ENCODE measurements at places on chromosomes 5 and 9.

GRCh38 chr9:108386859-108387384 lies 468.9 kb downstream of the ACTL7B start:
- no peak for DNase-seq

GRCh38 chr9:133793471-133793870 lies 55.3 kb upstream of the SARDH start:
- DNase-seq, result no peak

DNA sequence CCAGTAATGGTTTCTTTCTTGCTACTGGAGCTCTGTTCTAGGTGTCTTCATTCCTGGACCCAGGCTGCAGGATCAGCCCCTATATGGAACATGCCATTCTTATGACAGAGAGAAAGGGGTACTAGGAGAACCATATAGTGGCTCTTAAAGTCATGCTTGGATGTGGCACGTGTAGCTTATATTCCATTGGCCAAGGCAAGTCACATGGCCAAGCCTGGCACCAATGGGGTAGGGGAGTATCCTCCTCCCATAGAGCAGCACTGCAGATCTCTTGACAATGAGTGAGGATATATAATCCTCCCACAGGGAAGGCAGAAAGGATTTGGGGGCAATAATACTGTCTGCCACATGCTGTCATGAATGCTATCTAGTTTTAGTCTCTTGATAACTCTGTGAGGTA lies 193.3 kb downstream of the PALM2AKAP2 start:
- DNase-seq, result no peak

DNA sequence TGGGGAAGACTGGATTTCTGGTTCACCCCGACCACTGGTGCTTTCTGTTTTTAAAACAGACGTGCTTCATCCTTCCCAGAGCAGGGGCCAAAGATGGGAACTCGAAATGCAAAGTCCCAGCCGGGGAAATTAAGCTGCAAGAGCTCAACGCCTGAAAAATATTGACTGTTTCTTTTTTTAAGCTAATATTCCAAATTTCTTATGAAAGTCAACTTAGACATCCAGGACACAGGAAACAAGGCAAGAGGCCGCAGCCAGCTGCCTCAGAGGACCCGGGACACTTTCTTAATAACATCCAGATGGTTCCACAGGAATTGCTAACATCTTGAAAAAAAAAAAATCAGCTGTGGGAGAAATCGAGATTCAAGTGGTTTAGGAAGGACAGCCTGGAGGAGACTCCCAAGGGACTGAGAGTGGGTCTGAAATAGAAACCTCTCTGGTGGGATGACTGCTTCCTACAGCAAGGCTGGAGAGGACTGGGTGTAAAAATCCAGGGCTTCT lies 144.9 kb downstream of the FGF1 start:
- no peak for DNase-seq

- peak; percentile 64 for DNase-seq
Observed at GRCh38 chr9:93810028-93810971, 144.9 kb downstream of the BARX1 start.

DNA sequence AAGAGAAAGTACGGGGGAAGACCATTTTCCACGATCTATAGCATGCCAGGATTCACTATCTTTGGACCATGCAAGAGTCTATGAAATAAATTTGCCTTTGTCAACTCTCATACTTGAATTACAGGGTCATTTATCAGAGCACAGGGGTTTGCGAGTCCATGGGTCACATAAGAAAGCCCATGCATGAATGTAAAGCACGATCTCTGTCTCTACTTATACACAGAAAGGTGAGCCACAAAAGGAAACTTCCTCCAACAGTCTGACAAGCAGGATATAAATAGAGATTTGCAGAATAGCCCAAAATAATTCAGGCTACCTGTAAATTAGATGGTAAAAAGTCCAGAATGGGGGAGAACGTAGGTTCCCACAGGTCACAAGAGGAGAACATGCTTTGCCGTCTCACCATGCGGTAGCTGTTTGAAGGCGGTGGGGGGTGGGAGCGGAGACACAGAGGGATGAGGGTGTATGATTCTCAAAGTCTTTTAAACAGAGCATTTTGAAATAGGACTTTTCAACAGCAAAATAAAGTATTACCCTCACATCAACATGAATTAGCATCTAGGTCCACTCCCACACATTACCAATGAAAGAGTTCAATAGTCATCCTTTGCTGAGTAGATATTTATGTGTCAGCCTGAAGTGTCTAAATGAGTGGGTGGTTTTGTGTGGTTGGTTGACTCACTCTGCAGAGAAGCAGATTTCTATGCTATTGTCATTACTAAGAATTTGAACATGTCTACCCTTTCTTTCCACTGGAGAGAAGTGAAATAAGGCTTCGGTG lies 279.7 kb downstream of the EBF1 start:
- DNase-seq, result no peak

- no peak for DNase-seq
Observed at GRCh38 chr9:36551129-36551528, 21.6 kb upstream of the MELK start.

DNA sequence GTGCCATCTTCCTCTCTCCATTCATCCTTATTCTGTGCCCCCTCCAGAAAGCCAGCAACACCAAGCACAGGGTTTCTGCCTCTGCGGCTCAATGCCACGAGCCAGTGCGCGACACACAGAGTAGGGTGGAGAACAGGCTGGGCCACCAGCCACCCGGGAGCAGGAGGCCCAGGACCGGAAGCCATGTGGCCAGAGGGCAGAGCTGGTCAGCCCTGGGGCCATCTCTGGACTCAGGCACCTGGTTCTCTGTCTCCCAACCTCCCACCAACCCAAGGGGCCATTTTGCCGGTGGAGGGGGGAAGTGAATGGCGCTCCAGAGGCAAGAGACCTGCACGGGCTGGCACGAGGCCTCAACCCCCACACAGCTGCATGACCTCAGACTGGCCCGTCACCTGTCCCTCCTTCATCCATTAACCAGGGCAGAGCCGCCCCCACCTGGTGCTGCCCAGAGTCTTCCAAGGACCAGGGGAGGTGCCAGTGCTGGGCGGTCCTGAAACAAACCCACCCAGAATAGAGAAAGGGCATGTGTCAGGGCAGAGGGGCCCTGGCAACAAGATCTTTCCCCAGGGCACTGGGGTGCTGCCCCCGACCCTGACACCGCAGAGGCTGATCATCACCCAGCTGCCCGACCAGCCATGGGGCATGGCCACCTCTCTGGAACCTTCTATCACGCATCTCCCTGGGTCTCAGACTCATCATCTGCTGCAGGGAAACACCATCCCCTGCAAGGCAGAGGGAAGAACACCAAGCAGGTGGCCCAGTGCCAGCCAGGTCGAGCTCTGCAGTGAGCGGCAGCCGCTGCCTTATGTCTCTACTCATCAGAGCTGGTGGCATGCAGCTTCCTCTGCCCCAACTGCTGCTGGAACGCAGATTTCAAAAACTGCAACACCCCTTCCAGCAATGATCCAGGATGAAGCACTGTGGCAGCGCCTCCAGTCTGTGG lies 11.9 kb downstream of the VAV2 start:
- DNase-seq, result no peak

DNA sequence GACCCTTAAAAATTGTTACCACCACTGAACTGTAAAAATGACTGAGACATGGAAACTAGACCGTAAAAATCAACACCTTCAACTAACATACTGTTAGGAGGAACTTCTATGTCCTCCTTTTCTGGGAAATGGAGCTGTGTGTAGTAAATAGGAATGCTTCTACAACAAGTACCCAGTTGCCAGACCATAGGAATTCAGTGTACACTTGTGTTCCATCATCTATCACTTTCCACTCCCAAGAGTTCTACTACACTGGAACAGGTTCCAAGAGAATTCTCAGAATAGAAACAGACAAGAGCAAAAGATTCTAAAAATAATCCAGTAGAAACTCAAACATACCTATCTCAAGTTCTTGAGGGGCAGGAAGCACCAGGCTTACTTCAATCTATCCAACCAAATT lies 23.6 kb downstream of the UBAP2 start:
- no peak for DNase-seq

GRCh38 chr5:146331423-146331822 lies 7.2 kb upstream of the POU4F3 start:
- DNase-seq, result no peak

GRCh38 chr5:74640954-74641734 lies 616 bp upstream of the ENC1 start:
- no peak for DNase-seq

- no peak for DNase-seq
Observed at GRCh38 chr9:129237164-129237611, 59.1 kb upstream of the IER5L start.

GRCh38 chr5:8981496-8981895 lies 564.4 kb downstream of the SEMA5A start:
- DNase-seq, result no peak

GRCh38 chr5:81268521-81269196 lies 32.7 kb upstream of the ZCCHC9 start:
- no peak for DNase-seq

DNA sequence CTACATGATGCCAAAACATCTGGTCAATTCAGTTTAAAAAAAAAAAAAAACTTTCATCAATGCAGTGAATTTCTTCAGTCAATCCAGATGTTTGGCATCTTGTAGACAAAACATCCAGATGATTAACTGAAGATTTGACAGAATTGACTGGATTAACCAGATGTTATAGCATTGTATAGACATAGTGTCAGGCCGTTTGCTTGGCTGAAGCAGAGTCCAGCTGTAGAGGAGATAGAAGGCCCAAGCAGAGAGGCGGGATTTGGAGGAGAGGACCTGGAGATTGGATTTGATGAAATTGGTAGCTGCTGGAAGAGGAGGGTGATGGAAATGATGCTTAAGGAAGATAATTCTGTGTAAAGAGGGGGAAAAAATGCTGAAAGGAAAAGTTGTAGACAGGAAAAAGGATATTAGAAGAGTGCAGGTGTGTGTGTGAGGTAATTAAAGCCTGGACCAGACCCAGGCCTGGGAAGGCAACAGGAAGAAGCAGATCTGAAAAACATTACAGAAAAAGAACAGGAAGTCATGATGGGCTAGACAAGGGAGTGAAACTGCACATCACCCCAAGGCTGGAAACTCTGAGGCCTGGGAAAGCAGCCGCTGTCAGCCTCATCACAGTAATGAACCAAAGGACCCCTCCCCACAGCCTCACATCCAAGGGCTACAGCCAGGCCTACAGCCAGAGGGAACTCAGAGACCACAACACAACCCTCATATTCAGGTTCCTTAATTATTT lies 258.3 kb downstream of the CWC27 start:
- DNase-seq, result no peak

GRCh38 chr9:92762781-92763708 lies 1.6 kb downstream of the BICD2 start:
- no peak for DNase-seq

GRCh38 chr5:150645070-150645700 lies 4.7 kb downstream of the SYNPO start:
- DNase-seq, result no peak

DNA sequence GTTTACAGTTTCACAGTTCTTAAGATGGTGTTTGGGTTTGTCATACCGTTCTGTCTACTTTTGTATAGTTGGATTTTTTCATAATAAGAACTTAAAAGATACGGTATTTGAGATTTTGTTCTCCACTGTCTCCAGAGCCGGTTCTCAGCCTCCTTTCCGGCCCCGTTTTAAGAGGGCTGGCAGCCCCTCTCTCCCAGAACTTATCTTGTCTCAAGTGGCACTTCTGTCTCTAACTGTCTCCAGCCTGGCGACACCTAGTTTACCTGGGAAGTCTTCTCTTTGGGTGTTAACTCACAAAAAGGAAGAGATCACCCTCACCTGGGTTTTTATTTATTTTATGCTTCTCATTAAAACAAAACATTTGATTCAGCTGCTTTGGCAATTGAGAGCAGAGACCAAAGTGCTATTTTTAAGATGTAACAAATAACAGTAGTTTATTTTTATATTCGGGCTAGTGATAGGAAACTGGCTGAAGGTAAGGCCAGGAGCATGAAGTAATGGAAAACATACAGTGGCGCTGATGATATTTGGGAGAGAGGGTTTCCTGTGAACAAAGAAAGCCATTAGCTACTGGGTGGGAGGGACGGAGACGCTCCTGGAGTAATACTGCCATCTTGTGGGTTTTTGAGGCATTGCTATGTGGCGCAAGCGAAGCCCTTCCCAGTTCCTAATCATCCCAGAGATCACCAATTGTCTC lies 48.3 kb downstream of the ACER2 start:
- no peak for DNase-seq

GRCh38 chr5:68026092-68026885 lies 189.3 kb upstream of the PIK3R1 start:
- no peak for DNase-seq

- no peak for DNase-seq
Observed at GRCh38 chr5:60993425-60993824, 48.4 kb downstream of the NDUFAF2 start.

DNA sequence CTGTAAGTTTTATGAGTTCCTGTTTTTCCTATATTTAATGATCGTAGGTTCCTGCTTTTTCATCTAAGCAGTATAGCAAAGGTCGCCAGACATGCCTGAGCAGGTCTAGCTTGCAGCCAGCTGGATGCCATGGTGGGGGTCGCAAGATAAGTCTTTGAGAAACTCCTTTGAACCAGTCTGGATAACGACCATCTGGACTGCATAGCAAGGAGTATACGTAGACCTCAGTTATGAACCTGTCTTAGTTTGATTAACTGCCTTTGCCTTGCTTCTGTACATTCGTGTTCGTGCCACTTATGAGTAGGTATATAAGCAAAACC lies 8.4 kb upstream of the SPATA31E1 start:
- no peak for DNase-seq

DNA sequence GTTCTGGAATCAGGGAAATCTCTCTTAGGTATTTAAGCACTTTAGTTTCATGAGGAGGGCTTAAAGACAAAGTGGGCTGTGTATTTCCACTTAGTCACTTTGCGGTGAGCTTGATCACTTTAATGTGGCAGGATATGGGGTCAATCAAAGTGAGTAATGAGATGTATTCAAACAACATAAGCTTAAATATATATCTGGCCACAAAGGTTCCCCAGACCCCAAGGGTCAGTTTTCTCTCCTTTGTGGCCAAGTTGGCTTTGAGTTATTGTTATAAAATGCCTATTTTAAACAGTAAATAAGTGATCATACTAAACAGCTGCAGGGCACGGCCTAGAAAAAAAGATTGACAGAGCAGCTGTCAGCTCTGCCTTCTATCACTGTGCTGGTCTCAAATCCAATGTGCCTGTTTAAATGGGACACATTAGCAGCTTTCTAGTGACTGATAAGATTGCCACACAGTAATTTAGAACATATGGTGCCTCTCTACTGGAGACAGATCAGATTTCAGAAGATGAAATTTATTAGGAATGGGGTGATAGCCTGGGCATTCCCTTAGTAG lies 363.9 kb downstream of the AGTPBP1 start:
- no peak for DNase-seq

DNA sequence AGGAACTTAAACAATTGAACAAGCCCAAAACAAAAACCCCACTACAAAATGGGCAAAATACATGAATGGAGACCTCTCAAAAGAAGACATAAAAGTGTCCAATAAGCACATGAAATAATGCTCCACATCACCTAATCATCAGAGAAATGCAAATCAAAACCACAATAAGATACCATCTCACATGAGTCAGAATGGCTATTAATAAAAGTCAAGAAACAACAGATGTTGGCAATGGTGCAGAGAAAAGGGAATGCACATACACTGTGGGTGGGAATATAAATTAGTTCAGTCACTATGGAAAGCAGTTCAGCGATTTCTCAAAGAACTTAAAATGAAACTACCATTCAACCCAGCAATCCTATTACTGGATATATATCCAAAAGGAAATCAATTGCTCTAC lies 337.4 kb upstream of the GRIA1 start:
- DNase-seq, result no peak
